ENCODE measurements at places on chromosomes 1 and 21.

- peak; percentile 2 for DNase-seq
These were observed 37.8 kb downstream of the GPA33 start for GRCh38 chr1:167052389-167052788.

DNA sequence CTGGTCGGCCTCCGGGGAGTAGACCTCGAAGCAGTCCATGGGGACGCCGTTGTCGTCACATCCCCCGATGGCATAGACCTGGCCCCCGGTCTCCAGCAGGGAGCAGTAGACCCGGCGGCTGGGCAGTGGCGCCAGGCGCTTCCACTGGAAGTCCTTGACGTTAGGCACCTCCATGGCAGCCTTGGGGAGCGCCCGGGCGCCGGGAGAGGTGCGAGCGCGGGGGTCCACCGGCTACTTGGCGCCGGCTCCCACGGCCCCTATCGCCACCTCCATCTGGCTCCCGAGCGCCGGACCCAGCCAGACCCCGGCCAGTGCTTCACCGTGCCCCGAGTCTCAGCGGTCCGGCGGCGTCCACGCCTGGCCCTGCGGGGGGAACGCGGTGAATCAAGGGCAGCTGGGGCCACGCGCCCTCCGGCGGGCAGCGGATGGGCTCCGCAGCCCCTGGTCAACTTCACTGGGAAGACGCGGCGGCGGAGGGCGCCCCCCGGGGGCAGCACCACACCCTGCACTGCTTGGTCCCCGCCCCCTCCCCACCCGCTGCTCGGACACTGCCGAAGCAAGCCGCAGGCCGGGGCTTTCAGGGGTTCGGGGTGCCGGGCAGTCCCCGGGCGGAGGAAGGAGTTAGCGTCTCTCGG lies 13.2 kb downstream of the KLHDC8A start:
- no peak for DNase-seq

DNA sequence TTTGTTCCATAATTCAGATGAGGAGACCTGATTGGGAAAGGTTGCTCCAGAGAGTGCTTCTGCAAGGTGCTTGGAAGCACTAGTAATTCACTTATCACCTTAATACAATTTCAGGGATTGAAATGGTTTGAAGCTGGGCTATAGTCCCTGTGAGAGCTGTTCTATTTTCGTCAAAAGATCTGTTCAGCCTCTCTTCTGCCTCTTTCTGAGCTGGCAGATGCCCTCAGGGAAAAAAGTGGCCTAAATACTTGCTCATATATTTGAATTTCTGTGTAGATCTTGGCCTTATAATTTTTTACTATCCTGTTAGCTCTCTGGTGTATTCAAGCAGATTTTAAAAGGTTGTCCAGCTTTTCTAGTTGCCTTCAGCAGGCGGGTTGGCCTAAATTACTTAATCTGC lies 22.3 kb downstream of the C1orf146 start:
- DNase-seq, result no peak

GRCh38 chr1:6083801-6084446 lies 38.2 kb downstream of the KCNAB2 start:
- DNase-seq, result peak; percentile 41

GRCh38 chr1:226625832-226626576 lies 77.4 kb downstream of the STUM start:
- DNase-seq, result no peak

DNA sequence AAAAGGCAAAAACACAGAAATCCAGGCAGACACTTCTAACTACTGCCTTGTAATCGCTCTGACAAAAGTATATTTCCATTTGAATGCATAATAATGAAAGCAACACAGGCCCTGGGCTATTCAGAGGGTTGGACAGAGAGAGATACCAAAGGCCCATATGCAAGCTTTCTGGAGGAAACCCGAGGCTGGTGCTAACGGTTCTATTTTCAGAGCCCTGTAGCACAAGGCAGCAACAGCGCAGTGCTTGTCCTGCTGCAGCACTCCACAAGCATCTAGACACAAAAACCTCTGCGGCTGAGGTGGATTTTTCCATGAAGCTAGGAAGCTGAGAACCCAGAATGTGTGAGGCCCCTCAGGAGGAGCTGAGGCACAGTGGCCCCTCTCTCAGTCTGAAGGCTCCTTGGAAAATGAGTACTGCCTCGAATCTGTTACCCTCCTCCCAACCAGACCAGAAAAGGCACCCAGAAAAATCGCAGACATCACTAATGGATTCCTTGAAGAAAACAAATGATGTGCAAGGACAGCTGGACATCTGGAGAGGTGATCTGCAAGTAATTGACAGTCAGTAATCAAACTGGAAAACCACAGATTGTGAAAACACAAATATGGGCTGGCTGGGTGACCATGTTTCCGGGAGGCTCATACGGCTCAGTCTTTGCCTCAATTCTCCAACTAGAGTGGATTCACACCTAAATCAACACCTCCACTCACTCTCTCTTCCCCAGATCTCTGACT lies 54.0 kb downstream of the COLGALT2 start:
- no peak for DNase-seq

- DNase-seq, result no peak
These were observed 322.1 kb upstream of the TMPRSS15 start for GRCh38 chr21:18725653-18726052.

- DNase-seq, result peak; percentile 10
These were observed 48.9 kb downstream of the CHML start for GRCh38 chr1:241591317-241591716.

DNA sequence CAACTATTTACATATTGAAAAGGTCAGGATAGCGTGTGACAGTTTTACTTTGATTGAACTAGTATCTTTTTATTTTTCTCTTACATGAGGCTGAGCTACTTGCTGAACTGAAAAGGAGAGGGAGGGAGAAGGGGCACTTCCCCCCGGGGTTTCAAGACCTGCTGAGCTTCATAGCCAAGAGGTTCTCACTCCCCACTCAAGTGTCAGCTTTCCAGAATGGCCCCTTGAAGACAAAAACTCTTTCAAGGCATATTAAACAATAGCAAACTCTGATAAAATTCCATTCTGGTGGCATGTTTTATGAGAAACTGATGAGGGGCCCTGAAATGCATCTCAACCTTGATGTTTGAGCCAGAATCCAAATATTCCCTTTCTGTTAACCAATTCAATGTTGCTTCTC lies 143.0 kb downstream of the KAZN start:
- DNase-seq, result no peak

Measured in fibroblast of upper back skin (primary cell).